ENCODE measurements at places on chromosomes 5 and 9.
A peak's percentile ranks its signal among the peaks of the same experiment; 100 is the strongest.

- DNase-seq = no peak
These were observed 89.6 kb downstream of the TAF11L14 start for GRCh38 chr5:17723876-17724275.

DNA sequence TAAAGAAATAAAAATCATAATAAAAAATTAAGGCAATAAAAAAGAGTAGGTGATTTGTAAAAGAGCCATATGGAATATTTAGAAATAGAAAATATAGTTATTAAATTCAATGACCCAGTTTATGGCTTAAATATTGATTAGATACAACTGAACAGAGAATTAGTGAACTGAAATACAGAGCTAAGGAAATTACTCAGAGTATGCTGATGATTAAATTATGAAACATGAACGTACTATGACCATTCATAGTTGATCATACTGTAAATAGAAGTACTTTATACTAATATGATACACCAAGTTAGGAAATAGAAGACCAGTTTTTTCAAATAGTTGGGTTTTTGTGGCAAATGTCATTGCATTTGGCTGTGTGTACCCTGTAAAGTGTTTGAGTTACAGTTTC, 194.5 kb downstream of the CWC27 start:
- no peak for DNase-seq

DNA sequence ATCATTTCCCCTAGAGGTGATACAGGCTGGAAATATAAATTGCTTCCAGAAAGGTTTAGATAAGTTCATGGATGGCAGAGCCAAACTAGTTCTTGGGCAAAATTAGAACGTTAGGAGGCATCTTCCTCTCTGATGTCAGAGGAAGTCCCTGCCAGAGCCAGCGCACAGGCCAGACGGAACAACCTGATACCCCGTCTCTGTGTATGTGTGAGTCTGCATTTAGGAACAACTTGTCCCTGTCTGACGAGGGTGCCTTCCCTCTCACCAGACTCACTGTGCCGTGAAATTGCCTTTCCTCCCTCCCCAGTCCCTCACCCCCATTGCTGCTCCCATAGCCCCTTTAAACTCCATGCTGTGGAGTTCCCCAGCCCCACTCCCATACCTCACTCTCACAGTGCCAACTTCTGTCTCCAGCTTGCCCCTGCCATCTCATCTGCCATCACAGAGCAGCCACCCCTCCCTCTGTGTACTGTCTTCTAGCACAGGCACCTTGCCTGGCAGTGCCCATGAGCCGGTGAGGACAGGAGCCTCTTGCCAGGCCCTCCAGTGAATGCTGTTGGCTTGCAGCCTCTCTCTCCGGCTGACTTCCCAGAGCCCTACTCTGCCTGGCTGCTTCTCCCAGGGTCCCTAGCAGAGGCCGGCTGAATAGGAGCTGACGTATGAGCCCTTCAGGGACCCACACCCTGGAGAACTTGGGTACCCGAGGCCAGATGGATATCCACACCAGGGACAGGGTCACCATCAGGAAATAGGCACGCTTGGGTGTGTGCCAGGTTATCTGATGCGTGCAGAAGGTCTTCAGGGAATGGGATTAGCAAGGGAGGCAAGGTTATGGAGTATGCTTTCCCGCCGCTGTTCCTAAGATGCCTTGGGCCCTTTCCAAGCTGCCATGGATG, 26.7 kb downstream of the UNC5A start:
- DNase-seq = no peak

DNA sequence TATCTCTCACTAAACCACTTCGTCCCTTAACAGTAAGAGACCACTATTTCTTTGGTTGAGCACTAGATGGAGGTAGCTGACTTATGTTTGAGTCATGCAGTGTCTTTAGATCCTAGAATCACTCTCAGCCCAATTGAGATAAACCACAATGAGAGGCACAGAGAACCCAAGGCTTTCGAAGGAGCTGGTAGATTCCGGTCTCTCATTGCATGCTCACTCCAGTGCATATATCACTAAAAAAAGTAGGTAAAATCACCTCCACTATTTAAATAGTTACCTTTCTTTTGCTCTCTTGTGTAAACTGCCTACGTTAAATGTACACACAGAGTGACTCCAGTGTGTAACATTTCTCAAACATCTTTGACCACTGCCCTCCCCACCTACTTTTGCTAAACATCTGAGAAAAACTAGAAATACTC, 27.6 kb downstream of the ACTL7A start:
- DNase-seq = peak; percentile 27

- DNase-seq = no peak
These were observed 2.2 kb downstream of the NSMF start for GRCh38 chr9:137456864-137457405.

GRCh38 chr9:7980691-7981289, 181.2 kb upstream of the DMAC1 start:
- DNase-seq = no peak

- DNase-seq = no peak
These were observed 71.1 kb downstream of the CACNA1B start for GRCh38 chr9:137948642-137949041.

- no peak for DNase-seq
These were observed 117.9 kb downstream of the NRG2 start for GRCh38 chr5:139925216-139925562.

- DNase-seq = no peak
These were observed 26.3 kb upstream of the GABRP start for GRCh38 chr5:170757182-170757601.

Data from K562 (cell line).